ENCODE measurements at places on chromosomes 3 and 15.

- no peak for DNase-seq
Observed at GRCh38 chr3:62938583-62938982, 63.4 kb upstream of the CADPS start.

GRCh38 chr3:187550446-187550845 lies 119.7 kb downstream of the SST start:
- DNase-seq: no peak

DNA sequence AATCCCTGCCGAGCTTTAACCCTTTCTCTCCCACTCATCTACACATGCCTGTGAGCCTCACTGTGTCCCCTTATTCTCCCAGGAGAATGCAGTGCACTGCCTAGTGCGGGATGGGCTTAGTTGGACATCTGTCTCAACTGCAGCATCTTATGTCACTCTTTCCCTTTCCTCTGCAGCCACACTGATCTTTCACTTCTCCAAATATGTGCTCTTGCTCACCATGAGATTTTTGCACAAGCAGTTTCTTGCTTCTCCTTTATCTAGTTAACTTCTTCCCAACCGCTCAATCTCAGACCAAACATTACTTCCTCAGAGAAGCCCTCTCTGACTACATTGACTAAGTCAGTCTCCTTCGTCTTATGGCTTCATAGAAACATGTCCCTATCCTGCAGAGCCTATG lies 292.3 kb downstream of the KBTBD8 start:
- no peak for DNase-seq

- no peak for DNase-seq
Observed at GRCh38 chr3:172089250-172089649, 49.9 kb downstream of the FNDC3B start.

DNA sequence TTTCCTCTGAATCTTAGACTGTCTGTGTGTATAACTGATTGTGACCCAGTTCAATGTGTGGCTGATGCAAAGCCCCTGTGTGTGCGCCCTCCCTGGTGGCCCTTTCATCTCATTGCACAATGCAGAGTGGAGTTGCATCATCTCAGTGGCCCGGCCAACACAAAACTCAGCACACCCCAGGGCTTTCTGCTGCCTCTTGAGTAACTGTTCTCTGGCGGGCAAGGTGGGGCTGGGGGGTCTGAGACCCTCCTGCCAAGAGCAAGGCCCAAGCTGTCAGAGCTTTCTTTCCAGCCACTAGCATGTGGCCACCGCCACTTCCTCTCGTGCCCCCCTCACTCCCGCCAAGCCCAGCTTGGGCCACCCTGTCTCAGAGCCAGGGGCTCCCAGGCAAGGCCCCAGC lies 80.7 kb upstream of the ALDH1L1 start:
- no peak for DNase-seq

DNA sequence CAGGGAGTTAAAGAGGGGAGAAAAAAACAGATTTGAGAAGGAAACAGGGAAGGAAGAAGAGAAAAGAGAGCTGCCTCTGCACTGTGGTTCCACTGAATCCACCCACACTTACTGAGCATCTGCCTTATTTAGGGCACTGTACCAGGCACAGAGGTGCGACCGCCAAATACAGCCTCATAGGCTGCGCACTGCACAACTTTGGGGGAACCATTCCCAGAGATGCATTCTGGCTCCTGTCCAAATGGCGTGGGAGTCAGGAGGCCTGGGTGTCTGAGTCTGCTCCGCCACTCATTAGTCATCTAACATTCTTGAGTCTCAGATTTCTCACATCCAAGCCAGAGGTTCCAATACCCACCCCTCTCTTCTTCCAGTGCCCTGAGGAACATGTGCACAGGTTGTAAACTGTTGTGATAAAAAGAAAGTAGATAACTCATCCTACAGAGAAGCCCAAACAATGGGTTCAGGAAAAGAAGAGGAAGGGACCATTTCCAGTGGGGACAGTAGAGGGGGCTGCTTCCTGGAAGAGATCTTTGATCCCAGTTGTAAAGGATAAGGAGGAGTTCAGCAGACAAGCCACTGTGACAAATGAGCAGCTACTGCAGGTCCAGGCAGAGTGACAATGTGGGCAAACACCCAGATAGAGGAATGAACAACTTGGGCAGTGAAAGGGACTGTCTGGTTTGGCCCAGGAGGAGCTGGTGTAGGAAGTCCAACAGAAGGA lies 254.6 kb downstream of the UACA start:
- DNase-seq: no peak

- DNase-seq: no peak
Observed at GRCh38 chr15:73596174-73596573, 37.0 kb downstream of the NPTN start.

Data from activated naive CD8-positive, alpha-beta T cell treated with anti-CD3 and anti-CD28 coated beads, Interleukin-2, amount 50 U/mL, for 16 hours (primary cell).